ENCODE measurements at places on chromosomes 3 and 15.

- DNase-seq: no peak
Observed at GRCh38 chr3:197975311-197975710, 15.3 kb downstream of the LMLN start.

GRCh38 chr15:38714309-38715072 is 149.9 kb upstream of the RASGRP1 start:
- no peak for DNase-seq

DNA sequence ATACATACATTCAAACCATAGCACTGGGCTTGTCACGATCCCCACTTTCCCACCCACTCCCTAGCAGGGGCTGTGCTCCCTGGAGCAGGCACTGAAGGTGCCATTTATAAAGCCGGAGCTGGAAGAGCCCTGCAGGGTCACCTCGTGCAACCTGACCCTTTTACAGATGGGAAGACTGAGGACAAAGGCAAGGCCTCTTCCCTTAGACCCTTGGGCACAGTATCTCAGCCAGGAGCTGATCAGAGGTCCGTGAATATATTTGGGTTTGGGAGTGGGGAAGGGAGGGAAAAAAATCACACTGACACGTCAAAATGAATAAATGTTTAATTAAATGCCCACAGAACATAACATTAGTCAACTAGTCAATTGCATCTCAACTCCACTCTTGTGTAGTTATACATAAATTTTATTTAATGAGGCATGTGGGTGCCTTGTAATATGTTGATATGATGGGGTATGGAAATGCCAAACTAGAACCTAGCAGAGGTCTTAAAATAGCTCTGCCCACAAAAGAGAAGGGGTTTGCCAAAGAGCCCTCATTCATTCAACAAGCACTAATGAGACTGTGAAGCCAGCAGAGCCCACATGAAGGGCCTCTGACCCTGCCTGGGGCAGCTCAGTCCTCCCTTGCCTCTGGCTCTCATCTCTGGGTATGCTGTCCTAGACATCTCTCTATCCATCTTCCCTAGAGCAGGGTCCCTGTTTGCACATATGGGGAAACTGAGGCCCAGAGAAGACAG is 119.4 kb downstream of the NUP210 start:
- no peak for DNase-seq

GRCh38 chr3:143650120-143650519 is 198.1 kb downstream of the SLC9A9 start:
- no peak for DNase-seq
